Motor neuron (in vitro differentiated cells): ENCODE measurements at places on chromosomes 4 and X.
A peak's percentile ranks its signal among the peaks of the same experiment; 100 is the strongest.

DNA sequence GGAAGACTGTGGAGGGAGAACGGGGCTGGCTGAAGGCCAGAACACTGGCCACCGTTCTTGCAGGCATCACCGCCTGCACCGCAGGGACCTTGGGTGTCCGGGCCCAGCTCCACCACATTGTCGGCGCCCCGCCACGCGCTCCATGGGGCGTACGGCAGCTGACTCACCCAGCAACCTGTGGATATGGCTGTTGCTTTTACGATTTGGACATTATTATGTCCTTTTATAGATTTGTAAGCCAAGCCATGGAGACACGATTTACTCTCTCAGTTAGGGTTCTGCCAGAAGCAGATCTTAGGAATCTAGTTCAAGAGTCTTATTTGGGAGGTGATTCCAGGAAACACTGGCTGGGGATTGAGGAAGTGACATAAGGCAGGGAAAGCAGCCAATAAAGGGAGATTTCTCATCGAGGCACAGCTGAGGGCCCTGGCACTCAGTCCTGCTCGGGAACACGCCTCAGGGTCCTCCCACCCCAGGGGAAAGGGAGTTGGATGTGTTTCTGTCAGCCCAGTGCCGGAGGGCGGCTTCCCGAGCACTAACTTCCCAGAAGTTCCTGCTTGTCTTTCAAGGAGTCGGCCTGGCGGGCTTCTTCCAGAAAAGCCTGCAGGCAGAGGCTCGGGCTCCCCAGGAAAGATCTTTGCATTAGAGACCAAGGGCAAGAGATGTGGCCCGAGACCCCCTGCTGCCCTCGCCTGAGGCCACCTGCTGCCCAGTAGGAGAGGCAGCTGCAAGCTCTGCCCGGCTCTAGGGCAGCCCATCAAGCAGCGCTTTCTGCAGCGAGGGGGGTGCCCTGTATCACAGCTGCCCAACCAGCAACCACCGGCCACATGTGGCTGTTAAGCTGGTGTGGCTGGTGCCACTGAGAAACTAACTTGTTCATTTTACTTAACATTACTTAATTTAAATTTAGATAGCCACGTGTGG, 52.9 kb downstream of the CRMP1 start:
- ATAC-seq: no peak

DNA sequence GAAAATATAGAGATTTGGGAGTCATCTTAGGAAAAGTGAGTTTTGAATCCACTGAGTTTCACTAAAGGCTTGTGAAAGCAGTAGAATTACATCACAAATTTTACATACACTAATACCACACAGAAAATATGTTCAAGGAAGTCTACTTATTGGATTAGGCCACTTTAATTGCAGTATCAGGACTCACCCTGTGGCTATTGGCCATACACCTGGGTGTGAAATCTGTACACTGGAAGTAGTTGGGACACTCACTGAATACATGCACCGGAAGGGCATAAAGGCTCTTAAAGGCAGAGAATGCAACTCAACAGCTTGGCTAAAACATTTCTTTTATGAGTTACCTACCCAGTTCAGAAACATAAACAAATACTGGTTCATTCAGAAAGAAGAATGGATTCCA, 19.8 kb downstream of the MAOB start:
- no peak for ATAC-seq

DNA sequence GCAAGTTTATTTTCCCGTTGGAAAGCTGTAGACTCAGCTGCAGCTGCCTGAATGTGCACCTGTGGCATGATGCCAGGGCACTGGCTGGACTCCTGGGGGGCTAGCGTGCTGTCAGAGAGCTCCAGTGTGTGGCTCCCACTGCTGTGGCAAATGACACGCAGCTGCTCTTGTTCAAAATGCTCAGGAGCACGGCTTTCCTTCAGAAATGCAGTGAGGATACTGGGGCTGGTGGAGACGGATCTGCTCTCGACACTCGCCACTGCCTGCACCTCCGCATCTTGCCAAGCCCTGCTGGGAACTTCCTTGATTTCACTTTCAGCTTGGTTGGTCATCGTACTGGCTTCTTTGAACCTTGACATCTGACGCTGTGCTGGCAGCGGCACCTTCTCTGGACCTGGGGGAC, 58.7 kb downstream of the GPRIN3 start:
- ATAC-seq: no peak

GRCh38 chr4:177283167-177283566, 26.5 kb upstream of the NEIL3 start:
- ATAC-seq: no peak

DNA sequence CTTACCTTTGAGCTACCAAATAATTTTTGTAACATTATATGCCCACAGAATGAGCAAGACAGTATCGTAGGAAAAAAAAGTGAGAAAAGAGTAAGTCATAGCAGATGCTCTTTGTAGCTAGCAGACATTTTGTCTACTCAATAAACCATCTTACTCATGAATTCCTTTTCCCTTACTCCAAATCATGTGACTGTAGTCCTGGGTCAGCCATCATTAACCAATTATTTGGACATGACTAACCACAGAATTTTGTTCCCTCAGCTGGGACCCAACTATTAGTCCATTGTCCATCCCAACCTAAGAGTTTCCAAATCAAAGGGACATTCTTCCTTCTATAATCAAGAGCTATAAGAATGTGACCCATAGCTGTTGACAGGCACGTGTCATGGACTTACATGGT, 11.4 kb downstream of the UBE2D3 start:
- peak; percentile 51 for ATAC-seq

DNA sequence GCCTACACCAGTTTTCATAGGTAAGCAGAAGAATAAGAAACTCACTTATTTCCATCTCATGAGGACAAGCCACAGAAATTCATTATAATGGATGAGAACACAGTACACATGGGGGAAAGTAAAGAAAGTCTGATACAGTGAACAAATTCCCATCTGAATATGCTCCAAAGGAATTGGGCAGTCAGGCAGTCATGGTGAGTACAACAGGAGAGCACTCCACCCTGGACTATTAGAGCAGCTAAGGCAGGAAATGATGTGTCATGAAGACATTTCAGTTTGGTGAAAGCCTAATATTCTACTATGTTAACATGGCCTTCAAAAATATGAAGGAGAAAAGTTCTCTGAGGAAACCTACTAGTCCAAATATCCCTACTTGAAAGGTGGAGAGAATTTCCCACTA, 92.0 kb upstream of the PRDX4 start:
- ATAC-seq: peak; percentile 80

- ATAC-seq: no peak
Observed at GRCh38 chrX:65513610-65514009, 21.0 kb downstream of the LAS1L start.

- no peak for ATAC-seq
Observed at GRCh38 chrX:13383907-13384306, 64.1 kb upstream of the ATXN3L start.

- peak; percentile 76 for ATAC-seq
Observed at GRCh38 chr4:1471443-1472147, 65.4 kb upstream of the NKX1-1 start.

DNA sequence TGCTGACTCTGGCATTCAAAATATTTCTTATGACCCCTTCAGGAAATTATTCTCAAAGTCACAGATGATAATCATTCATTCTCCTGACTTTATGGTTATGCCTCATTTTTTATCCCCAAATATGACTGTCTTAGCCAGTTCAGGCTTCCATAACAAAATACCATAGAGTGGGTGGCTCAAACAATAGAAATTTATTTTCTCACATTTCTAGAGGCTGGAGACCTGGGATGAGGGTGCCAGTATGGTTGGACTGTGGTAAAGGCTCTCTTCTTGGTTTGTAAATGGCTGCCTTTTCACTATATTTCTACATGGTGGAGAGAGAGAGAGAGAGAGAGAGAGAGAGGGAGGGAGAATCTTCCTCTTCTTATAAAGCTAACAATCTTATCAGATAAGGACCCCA, 20.5 kb downstream of the FRMD7 start:
- ATAC-seq: no peak

GRCh38 chrX:47191331-47191730, 2.3 kb upstream of the UBA1 start:
- no peak for ATAC-seq

- ATAC-seq: no peak
Observed at GRCh38 chr4:158428242-158428641, 93.4 kb upstream of the RXFP1 start.

GRCh38 chr4:73308286-73308685, 49.7 kb upstream of the ANKRD17 start:
- peak; percentile 52 for ATAC-seq

GRCh38 chr4:1511441-1512041, 105.3 kb upstream of the NKX1-1 start:
- ATAC-seq: peak; percentile 37

DNA sequence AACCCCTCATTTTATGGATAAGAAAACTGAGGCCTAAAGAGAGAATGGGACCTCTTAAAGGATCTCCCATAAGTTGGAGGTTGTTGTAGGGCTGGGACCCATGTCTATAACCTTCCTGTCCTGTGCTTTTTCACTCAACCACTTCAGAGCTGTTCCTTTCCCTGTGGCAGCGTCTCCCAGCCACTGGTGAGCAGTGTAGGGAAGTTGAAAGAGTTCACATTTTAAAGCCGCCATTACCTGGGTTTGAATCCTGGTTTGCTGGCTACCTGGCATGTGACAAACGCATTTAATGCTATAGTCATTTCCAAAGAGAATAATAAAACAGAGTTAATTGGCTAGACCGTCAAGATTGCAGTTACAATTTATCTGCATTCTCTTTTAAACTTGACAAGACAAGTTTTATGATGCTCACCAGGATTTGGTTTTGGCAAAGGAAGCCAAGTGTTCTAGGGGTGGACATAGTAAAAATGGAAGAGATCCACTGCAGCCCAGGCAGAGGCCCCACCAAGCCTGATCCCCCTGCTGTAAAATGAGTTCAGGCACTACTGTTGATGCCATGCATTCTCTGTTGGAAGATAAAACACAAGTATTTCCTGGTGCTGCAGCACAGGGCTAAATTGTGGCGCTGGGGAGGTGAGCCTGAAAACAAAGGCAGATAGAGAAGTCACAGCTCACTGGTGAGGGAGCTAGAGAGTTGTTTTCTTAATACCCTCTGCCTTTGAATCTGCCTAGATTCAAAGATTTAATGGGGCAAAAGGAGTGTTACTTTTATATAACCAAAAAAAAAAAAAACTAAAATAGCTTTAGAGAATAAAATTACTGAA, 218.7 kb downstream of the NWD2 start:
- ATAC-seq: no peak

- no peak for ATAC-seq
Observed at GRCh38 chrX:40987413-40987812, 97.8 kb upstream of the USP9X start.

GRCh38 chr4:4711902-4712301, 147.6 kb upstream of the MSX1 start:
- no peak for ATAC-seq

- no peak for ATAC-seq
Observed at GRCh38 chrX:81336455-81337152, 134.7 kb downstream of the SH3BGRL start.

DNA sequence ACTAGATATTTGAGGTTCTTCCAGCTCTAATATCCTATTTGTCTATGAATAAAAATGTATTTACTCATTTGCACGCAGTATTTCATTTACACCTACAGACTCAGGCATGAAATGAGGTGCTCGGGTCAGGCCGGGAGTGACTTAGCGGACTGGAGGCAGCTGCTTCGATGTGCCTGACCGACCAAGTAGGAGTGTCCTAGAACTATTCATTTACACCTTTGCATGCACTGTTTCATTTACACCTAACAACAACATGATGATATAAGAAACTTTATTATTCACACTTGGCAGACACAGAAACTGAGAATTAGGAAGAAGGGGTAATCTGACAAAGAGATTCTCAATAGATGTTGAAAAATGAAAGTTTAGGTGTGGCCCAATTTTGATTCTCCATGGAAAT, 28.7 kb upstream of the FAT1 start:
- ATAC-seq: no peak

GRCh38 chr4:146317783-146318182, 103.4 kb downstream of the REELD1 start:
- ATAC-seq: peak; percentile 48

DNA sequence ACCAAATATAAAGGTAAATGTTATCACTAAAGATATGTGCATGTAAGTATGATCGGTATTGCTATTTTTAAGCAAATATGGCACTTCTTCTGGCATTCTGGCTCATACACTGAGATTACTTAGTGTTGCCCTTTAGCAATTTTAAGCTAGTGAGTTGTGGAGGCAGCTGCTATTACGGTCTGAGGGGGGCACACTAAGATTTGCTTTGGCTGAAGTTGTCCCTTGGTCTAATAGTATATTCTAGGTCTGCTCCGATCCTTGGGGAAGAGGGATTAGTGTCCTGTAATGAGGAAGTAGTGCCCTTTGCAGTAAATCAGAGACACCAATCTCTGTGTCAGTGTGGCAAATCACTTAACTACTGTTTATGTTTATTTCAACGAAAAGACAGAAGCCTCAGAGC, 196.5 kb upstream of the FTHL17 start:
- ATAC-seq: no peak

DNA sequence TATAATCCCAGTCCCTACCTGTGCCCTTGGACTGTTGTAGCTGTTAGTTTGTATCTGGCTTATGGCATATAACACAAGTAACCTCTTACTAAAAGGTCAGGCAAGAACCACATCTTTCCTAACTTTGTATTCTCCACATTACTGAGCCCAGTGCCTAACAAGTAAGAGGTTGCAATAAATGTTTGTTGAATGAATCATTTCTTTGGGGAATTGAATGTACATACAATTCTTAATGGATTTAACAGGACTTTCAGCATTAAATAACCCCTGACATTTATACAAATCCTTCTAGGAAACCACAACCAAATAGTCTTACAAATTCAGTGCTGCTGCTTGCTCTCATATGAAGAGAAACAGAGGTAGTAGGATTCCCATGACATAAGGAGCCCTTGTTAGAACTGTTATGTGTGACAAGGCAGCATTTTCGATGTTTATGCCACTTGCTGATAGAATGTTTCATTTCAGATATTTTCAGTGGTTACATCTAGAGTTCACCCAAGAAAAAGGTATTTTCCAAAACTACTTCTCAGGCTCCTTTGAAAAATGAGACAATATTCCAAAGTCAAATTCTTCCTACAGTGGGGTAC, 62.0 kb downstream of the MBNL3 start:
- ATAC-seq: peak; percentile 31
